Ammon's horn (tissue), 1 donor: ENCODE measurements at places on chromosomes 12 and 14.

DNA sequence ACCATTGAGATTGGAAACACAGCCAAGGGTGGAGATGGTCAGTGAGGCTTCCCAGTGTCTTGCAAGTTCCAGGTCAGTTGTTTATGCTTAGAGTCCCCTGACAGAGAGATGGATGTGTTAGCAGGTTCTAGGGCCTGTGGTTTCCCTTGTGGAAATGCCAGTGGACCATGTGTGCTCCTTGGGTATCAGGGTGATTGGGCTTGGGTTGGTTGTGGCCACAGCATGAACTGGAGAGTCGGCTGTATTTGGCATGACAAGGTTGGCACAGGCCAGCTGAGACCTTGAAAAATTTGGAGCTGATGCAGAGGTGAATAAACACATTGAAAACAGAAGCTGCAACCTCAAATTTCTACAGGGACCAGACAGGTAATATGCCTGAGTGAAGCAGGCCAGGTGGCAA is 668.0 kb downstream of the DIO2 start:
- no peak for DNase-seq

GRCh38 chr12:132623072-132623869 is 4.7 kb downstream of the P2RX2 start:
- no peak for DNase-seq

GRCh38 chr12:72035625-72036024 is 97.0 kb downstream of the TPH2 start:
- DNase-seq = no peak

DNA sequence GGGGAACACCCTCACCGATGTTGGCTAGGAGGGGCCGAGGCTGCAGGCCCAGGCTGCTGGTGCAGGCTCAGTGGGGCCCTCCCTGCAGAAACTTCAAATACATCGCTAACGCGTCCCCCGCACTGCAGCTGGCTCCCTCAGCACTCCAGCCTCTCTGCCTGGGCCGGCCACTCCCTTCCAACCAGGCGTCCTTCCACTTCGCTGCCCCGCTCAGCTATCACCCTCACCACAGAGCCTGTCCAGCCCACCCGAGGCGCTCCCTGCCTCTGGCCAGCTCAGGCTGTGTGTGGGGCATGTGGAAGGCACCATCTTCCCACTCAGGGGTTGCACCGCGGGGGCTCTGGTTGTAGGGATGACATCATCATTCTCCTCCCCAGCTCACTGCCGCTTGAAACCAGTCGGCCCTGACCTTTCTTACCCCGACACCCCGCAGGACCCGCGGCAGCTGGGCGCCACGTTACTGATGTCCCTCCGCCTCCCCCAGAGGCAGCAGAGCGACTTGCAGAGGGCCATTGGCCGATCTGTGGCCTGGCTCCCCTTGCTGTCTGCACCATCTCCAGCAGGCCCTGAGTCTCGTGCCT is 199.9 kb upstream of the RTL1 start:
- no peak for DNase-seq

DNA sequence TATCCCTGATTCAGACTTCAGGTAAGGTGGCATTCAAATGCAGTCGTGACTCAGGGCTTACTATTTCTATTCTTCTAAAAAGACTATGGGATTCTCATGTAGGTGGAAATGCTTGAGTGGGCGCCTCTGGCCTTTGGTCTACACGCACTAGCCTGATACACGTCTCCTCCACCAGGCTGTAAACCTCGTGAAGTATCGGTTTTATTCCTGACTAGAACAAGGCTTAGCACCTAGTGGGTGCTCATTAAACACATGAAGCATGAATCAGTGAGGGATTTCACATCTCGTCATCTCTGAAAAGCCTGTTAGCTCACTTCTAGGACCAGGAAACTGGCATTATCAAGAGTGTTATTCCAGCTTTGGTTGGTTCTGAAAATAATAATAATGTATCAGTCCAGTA is 17.7 kb upstream of the HNF1A start:
- no peak for DNase-seq

DNA sequence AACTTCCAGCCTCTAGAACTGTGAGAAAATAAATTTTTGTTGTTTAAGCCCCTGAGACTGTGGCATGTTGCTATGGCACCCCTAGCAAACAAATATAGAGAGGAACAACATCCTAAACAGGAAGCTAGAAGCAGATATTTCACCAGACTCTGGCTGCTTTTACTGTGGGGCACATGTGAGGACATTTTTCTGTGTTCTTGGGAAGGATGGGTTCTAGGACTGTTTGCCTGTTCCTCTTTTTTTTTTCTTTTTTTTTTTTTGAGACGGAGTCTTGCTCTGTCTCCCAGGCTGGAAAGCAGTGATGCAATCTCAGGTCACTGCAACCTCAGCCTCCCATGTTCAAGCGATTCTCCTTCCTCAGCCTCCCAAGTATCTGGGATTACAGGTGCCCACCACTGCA is 4.2 kb upstream of the HRK start:
- DNase-seq = no peak

- DNase-seq = no peak
Measured at GRCh38 chr14:73896521-73896920, 9.9 kb downstream of the ZNF410 start.

GRCh38 chr12:102753802-102754201 is 163.2 kb downstream of the PAH start:
- DNase-seq = no peak

DNA sequence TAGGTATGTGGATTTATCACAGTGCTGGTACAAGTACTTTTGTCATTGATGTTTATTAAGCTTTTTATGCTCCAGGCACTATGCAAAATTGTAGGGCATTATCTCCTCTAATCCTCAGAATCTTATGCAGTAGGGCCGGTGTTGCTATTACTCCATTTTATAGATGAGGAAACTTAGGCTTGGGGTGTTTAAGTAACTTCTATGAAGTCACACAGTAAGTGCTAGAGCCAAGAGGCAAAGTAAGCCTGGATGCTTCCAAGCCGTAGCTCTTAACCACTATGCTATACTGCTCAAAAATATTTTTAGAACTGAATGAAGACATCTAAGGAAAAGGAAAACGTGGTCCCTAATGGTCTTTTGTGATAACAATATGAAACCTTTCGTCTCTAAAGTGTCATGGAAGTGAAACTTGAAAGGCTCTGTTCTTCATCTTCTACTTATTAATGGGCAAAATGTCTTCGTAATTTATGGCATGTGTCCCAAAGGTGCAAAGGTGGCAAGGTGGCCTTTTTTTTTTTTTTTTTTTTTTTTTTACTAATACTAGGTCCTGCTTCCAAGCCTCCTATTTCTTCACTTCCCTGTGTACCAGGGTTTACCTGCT is 85.2 kb downstream of the ETV6 start:
- DNase-seq = no peak

DNA sequence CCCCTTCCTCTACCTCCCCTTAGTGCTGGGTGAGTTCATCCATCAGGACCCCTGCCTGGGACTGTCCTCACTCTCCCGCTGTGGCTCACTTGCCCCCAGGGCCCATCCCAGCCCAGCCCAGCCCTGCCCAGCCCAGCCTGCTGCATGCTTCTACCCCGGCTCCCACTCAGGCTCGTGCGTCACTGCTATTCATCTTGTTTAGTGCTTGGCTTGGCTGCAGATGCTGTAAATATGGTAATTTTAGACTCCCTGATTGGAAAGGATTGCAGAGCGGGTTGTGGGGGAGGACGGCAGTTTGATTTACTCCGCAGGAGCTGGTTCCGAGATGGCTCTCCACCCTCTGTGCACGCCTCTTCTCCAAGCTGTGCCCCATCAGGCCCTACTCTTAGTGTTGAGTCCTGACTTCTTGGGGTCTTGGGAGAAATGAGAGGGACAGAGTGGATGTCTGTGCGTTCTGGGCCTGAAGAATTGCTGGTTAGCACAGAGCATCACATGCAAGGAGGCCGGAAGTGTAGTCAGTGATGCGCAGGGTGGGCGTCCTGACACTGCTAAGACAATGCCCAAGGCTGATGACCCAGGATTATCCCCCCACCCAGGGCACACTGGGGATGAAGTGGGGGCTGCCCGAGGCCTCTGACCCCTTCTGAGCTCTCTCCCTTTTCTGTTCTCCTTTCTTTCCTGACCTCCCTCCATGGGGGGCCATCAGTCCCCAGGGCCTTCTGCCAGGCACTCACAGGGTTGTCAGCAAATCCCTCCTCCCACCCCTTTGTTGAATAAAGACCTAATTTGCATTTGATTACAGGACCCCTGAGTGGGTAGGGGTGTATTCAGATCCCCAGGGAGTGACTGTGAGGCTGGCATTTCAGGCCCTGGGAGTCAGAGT is 244.4 kb downstream of the ZFP36L1 start:
- peak; percentile 90 for DNase-seq

GRCh38 chr12:101927999-101928398 is 50.6 kb downstream of the DRAM1 start:
- DNase-seq = no peak

DNA sequence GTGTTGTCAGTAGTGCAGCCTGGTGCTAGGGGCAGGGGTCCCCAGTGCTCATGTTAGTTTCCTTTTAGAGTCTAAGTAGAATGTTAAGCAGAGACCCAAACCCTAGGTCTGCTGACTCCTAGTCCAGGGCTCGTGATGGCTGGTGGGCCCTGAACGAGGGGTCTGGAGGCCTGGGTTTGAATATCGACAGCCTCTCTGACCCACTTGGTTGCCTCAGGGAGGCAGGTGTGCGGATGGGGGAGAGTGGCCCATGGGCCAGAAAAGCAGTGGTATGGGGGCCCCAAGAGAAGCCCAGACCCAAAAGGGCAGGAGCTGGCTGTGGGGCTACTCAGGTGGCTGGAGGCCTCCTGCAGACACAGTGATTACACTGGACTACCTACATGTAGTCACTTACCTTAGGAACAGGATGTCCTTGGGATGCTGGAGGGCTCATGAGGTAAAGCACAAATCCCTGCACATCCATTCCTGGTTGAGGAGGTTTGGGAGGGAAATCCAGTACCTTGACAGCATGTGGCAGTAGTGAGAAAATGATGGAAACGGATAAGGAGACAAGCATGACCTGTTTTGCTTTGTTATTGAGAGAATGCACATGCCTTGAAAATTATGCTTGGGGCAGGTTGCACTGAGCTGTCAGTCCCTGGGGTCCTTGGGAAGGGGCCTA is 1.7 kb upstream of the SLC25A29 start:
- no peak for DNase-seq

- DNase-seq = no peak
Measured at GRCh38 chr12:16348435-16349130, 1.1 kb downstream of the MGST1 start.

DNA sequence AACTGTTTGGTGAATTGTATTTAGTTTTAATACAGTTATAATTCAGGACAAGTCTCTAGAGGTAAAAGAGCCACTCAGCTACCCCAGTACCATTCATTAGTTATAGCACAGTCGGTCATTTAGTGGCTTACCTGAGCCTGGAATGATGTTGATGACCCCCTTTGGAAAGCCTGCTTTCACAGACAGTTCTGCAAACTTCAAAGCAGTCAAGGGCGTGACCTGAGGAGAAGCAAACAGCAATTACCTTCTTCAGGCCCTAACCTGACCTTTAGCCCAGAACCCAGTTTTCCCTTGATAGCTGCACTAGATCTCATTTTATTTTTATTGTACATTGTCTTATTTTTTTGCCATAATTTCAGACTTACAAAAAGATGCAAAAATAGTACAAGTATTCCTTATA is 43.8 kb downstream of the ALDH1L2 start:
- no peak for DNase-seq

GRCh38 chr14:104075530-104076151 is 9.9 kb upstream of the ASPG start:
- DNase-seq = no peak

- DNase-seq = no peak
Measured at GRCh38 chr14:20578784-20579502, 8.9 kb downstream of the RNASE11 start.

DNA sequence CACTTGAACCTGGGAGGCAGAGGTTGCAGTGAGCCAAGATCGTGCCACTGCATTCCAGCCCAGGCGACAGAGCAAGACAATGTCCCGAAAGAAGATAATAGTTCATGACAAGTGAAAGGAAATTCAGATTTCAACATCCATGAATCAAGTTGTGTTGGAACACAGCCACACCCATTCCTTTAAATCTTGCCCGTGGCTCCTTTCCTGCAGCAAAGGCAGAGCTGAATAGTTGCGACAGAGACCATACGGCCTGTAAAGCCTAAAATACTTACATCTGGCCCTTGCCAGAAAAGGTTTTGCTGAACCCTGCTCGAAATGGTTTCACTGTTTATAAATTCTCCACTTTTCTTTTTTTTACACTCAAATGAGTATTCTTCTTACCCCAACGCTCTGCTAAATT is 17.7 kb upstream of the ITPK1 start:
- no peak for DNase-seq

- no peak for DNase-seq
Measured at GRCh38 chr14:61565181-61565580, 130.1 kb upstream of the HIF1A start.
